ENCODE measurements at places on chromosomes 6 and 20. TPM values are rescaled to one million over a fixed set of nuclear protein-coding genes. Genes with fewer than 3 reads are reported as not detected.

PRR18 gene
- 0.62 TPM for total RNA-seq

ACTL10 gene
- 55.0 TPM for total RNA-seq

PKIB gene
- 3.3 TPM for total RNA-seq

RIN2 gene
- total RNA-seq = 29.2 TPM

VGLL2 gene
- total RNA-seq = 1.7 TPM

CCN6 gene
- total RNA-seq = 0.99 TPM

ACOT8 gene
- total RNA-seq = 71.2 TPM

PTCHD4 gene
- 1.6 TPM for total RNA-seq

JAG1 gene
- 30.6 TPM for total RNA-seq

ERVFRD-1 gene
- total RNA-seq = not detected

GRCh38 chr20:23286346-23286745 is 64.2 kb upstream of the NXT1 start:
- DNase-seq = no peak
- H3K27ac ChIP-seq = no peak overlapping the region
- no peaks in the 10 kb centered on the region for H3K27me3 ChIP-seq
- H3K4me3 ChIP-seq = no peak overlapping the region

DNA sequence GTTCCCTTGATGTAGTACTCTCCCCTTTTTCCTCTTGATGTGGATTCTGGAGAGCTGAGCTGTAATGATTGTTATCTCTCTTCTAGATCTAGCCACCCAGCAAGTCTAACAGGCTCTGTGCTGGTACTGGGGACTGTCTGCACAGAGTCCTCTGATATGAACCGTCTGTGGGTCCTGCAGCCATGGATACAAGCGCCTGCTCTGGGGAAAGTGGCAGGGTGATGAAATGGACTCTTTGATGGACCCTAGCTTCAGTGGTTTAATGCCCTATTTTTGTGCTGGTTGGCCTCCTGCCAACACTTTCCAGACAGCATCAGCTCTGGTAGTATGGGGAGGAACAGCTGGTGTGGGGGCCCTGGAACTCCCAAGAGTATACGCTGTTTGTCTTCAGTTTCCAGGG is 216.3 kb downstream of the ADGRG6 start:
- no peak overlapping the region for H3K27ac ChIP-seq
- no peaks in the 10 kb centered on the region for H3K4me1 ChIP-seq
- H3K27me3 ChIP-seq = no peaks in the 10 kb centered on the region
- no peaks in the 10 kb centered on the region for H3K36me3 ChIP-seq

- H3K4me1 ChIP-seq = no peaks in the 10 kb centered on the region
- no peak overlapping the region for H3K4me3 ChIP-seq
Measured at GRCh38 chr6:81969814-81970213, 217.3 kb upstream of the TENT5A start.

DNA sequence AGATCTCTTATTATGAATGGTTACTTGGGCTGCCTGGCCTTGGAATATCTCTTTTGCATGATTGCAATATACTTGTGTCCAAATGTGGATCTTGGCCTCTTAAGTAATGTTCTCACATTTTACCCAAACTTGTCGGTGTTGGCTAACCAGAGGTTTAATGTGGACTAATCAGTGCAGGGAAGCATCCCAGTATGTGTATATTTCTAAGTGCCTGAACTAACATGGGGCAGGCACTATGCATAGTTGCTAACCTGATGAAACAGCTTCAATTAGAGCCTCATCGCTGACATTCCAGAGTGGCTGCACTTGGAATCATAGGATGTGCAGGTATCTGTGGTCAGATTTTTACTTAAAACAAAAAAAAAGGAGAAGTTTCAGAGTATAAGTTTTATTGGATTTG is 160.0 kb downstream of the PDE7B start:
- H3K4me3 ChIP-seq = no peak overlapping the region
- H3K4me1 ChIP-seq = peaks cover 14% of the 10 kb centered on the region

- H3K36me3 ChIP-seq = no peaks in the 10 kb centered on the region
- no peaks in the 10 kb centered on the region for H3K27me3 ChIP-seq
- no peak overlapping the region for H3K27ac ChIP-seq
- no peaks in the 10 kb centered on the region for H3K4me1 ChIP-seq
- H3K4me3 ChIP-seq = no peak overlapping the region
Measured at GRCh38 chr6:109580519-109580918, 97.5 kb upstream of the ZBTB24 start.

DNA sequence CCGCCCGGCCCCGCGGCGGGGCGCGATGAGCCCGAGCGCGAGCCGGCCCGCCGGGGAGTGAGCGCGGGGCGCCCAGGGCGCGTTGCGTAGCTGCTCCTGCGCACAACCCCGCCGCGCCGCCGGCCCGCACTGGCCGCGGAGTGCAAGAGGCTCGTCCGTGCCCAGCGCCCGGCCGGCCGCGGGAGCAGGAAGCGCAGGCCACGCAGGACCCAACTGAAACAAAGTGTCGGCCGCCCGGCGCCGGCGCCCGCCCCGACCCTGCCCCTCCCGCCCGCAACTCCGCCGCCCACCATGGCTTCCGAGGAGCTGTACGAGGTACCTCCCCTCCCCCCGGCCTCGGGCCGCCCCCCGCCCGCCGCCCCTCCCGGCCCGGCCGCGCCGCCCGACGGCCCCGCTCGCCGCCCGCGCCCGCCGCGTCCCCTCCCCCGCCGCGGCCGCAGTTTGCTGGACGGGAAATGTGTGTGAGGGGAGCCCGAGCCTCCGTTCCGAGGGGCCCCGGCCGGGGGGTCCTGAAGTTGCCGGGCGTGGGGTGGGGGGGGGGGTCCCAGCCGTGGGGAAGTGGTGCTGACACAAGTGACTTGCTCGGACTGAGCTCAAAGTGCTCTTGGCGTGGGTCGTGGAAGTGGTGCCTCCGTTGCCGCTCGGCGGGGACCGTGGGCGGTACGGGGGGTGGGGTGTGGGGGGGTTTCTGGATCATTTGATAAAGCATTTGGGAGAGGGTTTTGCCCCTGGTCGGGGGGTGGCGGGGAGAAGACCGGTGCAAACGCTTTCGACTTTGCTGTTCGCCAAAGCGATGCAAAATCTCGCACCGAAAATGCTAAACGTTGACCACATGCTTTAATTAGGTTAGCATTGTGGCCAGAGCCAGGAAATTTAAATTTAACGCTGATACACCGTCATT is 539 bp downstream of the CDYL start:
- peak overlapping the region; percentile 67 for H3K4me3 ChIP-seq
- no peaks in the 10 kb centered on the region for H3K36me3 ChIP-seq
- H3K27ac ChIP-seq = no peak overlapping the region
- peak; percentile 41 for DNase-seq
- H3K27me3 ChIP-seq = no peaks in the 10 kb centered on the region
- peaks cover 19% of the 10 kb centered on the region for H3K4me1 ChIP-seq

GRCh38 chr6:160293844-160294243 is 35.2 kb upstream of the SLC22A2 start:
- H3K36me3 ChIP-seq = no peaks in the 10 kb centered on the region
- no peak for DNase-seq
- H3K4me3 ChIP-seq = no peak overlapping the region

DNA sequence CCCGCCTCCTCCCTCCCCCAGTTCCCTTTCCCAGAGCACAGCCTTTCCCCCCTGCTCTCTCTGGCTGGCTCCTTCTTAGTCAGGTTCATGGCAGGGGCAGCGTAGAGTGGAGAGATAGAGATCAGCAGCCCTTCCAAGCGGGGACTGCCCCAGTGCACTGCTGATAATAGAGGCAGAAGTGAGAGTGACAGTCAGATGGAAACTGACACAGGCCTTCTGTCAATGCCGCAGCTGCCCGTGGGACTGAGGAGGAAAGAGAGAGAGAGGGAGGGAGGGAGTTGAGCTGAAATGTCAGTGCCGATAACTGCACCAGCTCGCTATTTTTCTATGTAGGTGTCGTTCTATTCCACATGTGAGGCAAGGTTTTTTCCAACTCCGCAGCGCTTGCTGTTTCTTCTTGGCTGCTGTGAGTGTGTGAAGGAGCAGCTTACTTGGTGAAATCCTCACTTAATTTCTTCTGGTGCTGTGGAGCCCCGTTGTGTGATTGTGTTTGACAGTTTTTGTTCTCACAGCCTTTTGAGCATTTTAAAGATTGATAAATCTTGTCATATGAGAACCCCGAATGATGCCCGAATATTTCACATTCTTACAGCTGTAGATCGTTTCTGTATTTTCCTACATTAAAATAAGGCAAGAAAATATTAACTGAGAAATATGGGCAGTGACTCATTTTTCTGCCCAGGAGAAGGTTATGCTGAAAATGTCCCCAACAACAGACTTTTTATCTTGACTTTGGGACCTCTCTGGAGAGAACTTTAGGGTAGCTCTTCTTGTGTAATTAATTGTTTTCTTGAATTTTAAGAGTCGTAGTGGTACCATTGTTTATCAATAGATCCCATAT is 386.4 kb upstream of the MMS22L start:
- no peaks in the 10 kb centered on the region for H3K36me3 ChIP-seq
- H3K27me3 ChIP-seq = no peaks in the 10 kb centered on the region
- H3K4me3 ChIP-seq = no peak overlapping the region
- DNase-seq = peak; percentile 17
- H3K4me1 ChIP-seq = peaks cover 4% of the 10 kb centered on the region

GRCh38 chr6:85460921-85461797 is 11.3 kb downstream of the NT5E start:
- peak overlapping the region; percentile 57 for H3K27ac ChIP-seq
- no peak overlapping the region for H3K4me3 ChIP-seq
- H3K27me3 ChIP-seq = no peaks in the 10 kb centered on the region
- DNase-seq = no peak

DNA sequence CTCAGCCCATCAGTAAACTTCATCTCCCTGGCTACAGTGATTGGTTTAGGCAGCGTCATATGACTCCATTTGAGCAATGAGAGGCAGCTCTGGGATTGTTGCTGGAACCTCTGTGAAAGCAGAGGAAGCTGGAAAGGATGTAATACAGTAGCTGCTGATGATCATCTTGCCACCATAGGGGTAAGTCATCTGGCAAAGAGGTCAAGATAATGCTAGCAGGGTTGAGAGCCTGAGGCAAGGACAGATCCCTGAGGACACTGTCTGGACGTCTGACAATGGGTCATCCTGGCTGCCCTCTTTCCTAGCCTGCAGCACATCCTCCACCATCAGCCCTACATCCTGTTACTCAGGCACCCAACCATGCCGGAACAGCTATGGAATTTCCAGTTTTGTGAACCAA is 25.5 kb upstream of the FKBP1A start:
- H3K36me3 ChIP-seq = no peaks in the 10 kb centered on the region
- DNase-seq = no peak
- no peaks in the 10 kb centered on the region for H3K4me1 ChIP-seq
- no peaks in the 10 kb centered on the region for H3K27me3 ChIP-seq
- no peak overlapping the region for H3K4me3 ChIP-seq

GRCh38 chr20:62143957-62144825 is 622 bp downstream of the SS18L1 start:
- DNase-seq = peak; percentile 66
- no peaks in the 10 kb centered on the region for H3K27me3 ChIP-seq
- peak overlapping the region; percentile 77 for H3K4me3 ChIP-seq
- peaks cover 32% of the 10 kb centered on the region for H3K4me1 ChIP-seq
- peak overlapping the region; percentile 98 for H3K27ac ChIP-seq

GRCh38 chr6:108132863-108133262 is 33.0 kb upstream of the NR2E1 start:
- no peaks in the 10 kb centered on the region for H3K27me3 ChIP-seq
- no peaks in the 10 kb centered on the region for H3K4me1 ChIP-seq
- H3K36me3 ChIP-seq = no peaks in the 10 kb centered on the region
- no peak overlapping the region for H3K27ac ChIP-seq

GRCh38 chr20:49684335-49684997 is 29.2 kb downstream of the B4GALT5 start:
- no peak overlapping the region for H3K4me3 ChIP-seq
- H3K27ac ChIP-seq = peak overlapping the region; percentile 56
- no peak for DNase-seq
- H3K36me3 ChIP-seq = no peaks in the 10 kb centered on the region
- no peaks in the 10 kb centered on the region for H3K27me3 ChIP-seq

DNA sequence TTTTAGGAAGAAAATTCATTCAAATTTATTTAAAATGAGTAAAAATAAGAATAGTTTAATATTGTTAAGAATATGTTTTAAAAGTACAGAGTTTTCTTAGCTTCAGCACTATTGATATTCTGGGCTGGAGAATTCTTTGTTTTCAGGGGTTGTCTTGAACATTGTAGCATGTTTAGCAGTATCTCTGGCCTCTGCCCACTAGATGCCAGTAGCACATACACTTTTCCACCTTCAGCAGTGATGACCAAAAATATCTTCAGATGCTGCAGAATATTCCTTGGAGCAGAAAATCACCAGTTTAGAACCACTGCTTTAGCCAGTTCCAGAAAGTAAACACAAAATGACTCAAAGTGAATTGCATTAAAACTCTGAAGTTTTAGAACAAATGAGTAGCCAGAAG is 19.4 kb upstream of the SDHAF4 start:
- H3K27ac ChIP-seq = no peak overlapping the region
- no peaks in the 10 kb centered on the region for H3K4me1 ChIP-seq
- no peak for DNase-seq
- no peak overlapping the region for H3K4me3 ChIP-seq

DNA sequence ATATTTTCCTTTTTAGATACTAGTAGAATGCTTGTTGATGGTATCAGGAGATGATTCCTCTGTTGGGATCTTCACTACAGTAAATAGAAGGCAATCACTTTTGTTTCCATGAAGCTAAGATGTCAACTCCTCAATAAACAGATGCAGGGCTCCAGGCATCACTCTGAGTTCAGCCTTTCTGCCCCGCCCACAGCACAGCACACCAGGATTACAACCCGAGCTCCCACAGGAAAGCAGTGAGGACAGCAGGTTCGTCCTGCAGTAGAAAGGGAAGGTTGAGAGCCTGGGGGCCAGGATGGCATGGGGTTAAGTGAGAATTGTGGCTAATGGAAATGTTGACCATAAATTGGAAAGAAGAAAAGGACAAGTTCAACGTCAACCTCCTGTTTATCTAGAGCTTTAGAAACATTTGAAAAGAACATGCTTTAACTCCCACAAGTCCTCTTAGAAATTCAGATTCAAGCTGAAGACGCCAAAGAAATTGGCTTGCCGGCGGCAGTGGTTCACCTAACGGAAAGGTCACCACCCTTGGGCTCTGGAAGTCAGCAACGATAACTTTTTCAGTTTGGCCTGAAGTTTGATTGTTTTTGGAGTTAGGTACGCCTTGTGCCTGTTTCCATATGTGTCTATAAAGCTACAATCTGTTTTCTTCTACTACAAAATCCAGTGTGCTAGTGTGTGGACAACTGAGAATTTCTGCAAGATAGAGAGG is 144.4 kb upstream of the PDE10A start:
- H3K4me3 ChIP-seq = no peak overlapping the region
- no peak overlapping the region for H3K27ac ChIP-seq
- no peaks in the 10 kb centered on the region for H3K36me3 ChIP-seq
- no peak for DNase-seq
- H3K27me3 ChIP-seq = no peaks in the 10 kb centered on the region

GRCh38 chr6:42104095-42104803 is 38.2 kb downstream of the C6orf132 start:
- no peaks in the 10 kb centered on the region for H3K36me3 ChIP-seq
- H3K4me1 ChIP-seq = peaks cover 18% of the 10 kb centered on the region
- DNase-seq = peak; percentile 88
- peak overlapping the region; percentile 68 for H3K4me3 ChIP-seq
- H3K27ac ChIP-seq = peak overlapping the region; percentile 82

- H3K4me3 ChIP-seq = no peak overlapping the region
- H3K4me1 ChIP-seq = peaks cover 4% of the 10 kb centered on the region
- no peak overlapping the region for H3K27ac ChIP-seq
- no peak for DNase-seq
Measured at GRCh38 chr20:62743777-62744317, 35.2 kb downstream of the NTSR1 start.

- no peak overlapping the region for H3K4me3 ChIP-seq
- H3K27me3 ChIP-seq = no peaks in the 10 kb centered on the region
- H3K27ac ChIP-seq = peak overlapping the region; percentile 68
- H3K4me1 ChIP-seq = peaks cover 24% of the 10 kb centered on the region
- H3K36me3 ChIP-seq = no peaks in the 10 kb centered on the region
Measured at GRCh38 chr6:53281518-53282215, 67.1 kb downstream of the ELOVL5 start.

- no peak for DNase-seq
- H3K4me3 ChIP-seq = no peak overlapping the region
- H3K27me3 ChIP-seq = no peaks in the 10 kb centered on the region
- peaks cover under 1% of the 10 kb centered on the region for H3K4me1 ChIP-seq
- H3K27ac ChIP-seq = no peak overlapping the region
Measured at GRCh38 chr6:5199702-5200101, 61.0 kb downstream of the LYRM4 start.

Data from testis (tissue), 5 donors.